A549 treated with dexamethasone at 1 μM for 4 hours (cell line): ENCODE measurements at places on chromosomes 2 and 18. TPM values are rescaled to one million over a fixed set of nuclear protein-coding genes. Genes with fewer than 3 reads are reported as not detected.

Gene IL37
- 0.23 TPM in 1 of 5 replicates, not detected in the others for total RNA-seq

Gene UGT1A10
- 0.05 TPM in 1 of 5 replicates, not detected in the others for total RNA-seq

Gene TMEM37
- 1.3 to 2.7 TPM (median 2.5 TPM) in 5 replicates for total RNA-seq

Gene TLX2
- total RNA-seq: 0.17 to 0.31 TPM (median 0.21 TPM) in 5 replicates

Gene VWC2L
- not detected in 5 replicates for total RNA-seq
